Stimulated activated CD8-positive, alpha-beta memory T cell treated with anti-CD3 and anti-CD28 coated beads, Interleukin-7, amount 100 ng/mL, for 4 hours (primary cell): ENCODE measurements at places on chromosomes 13 and 19.

GRCh38 chr13:98972059-98972458 is 5.8 kb downstream of the DOCK9 start:
- no peak for DNase-seq

GRCh38 chr13:50357136-50357535 is 341.9 kb downstream of the KCNRG start:
- no peak for DNase-seq

DNA sequence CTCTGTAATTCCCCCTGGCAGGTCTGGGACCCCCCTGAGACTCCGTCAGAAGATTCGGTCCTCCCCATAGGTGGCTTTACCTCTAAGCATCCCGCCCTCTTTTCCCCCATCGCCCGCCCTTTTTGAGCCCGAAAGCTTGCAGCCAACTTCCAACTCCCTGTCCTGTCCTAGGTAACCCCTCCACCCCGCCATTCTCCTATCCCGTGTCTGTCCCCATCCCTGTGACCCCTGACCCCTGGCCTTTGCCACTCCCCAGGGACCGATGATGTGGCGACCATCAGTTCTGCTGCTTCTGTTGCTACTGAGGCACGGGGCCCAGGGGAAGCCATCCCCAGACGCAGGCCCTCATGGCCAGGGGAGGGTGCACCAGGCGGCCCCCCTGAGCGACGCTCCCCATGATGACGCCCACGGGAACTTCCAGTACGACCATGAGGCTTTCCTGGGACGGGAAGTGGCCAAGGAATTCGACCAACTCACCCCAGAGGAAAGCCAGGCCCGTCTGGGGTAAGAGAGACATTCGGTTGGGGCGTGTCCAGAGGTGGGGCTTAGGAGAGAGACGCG is 488 bp downstream of the RCN3 start:
- DNase-seq, result no peak

DNA sequence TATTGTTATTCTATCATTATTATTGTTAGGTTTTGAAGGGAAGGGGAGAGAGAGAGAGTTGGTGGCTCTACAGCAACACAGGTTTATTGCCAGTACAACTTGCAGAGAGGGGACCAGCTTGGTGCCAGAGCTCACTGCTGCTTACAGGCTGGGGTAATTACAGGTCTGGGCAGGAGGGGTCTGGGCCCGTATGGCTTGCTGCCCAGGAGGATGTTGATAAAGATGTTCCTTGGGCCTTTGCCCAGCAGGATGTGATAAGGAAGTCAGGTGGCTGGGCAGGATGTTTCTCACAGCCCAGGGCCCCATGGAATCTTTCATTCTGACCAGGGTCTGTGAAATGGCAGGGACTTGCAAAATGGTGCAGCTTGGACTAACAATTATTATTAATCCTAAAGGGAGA is 64.2 kb upstream of the ZNF599 start:
- DNase-seq, result no peak

GRCh38 chr13:36839281-36839680 is 20.3 kb downstream of the RFXAP start:
- DNase-seq, result no peak

- peak; percentile 59 for DNase-seq
Observed at GRCh38 chr19:19170053-19170872, at the start of gene MEF2B. TSS of gene MEF2B (minus strand) at chr19:19170263. CDS start at chr19:19150735, 19,528 bp downstream.

GRCh38 chr13:81487151-81487550 is 1146.2 kb upstream of the SPRY2 start:
- DNase-seq, result no peak

DNA sequence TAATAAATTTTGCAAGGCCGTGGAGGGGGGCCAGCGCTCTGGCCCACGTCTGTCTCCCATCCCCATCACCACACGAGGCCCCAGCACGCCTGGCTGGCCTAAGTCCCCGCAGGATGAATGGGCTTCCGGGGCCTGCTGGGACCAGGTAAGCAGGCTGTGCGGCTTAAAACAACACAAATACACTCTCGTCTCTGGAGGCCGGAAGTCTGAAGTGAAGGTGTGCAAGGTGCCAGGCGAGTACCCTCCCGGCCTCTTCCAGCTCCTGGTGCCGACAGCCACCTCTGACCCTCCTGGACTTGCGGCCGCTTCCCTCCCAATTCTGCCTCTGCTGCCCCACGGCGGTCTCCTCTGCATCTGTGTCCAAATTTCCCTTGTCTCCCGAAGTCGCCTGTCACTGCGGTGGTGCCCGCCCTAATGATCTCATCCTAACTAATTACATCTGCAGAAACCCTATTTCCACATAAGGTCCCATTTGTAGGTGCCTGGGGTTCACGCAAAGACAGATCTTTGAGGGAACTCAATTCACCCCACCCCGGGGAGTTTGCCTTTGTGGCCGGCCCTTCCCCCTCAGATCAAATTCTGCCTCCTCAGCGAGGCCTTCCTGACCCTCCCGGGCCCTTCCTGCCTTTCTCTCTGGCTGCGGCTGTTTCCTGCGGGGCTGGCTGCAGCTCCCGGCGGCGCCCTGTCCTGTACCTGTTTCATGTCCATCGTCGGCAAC is 8.1 kb upstream of the PTBP1 start:
- DNase-seq, result no peak

- DNase-seq, result no peak
Observed at GRCh38 chr19:51903192-51903591, 1.6 kb downstream of the ZNF649 start.
